ENCODE measurements at places on chromosomes 7 and 10. TPM values are rescaled to one million over a fixed set of nuclear protein-coding genes. Genes with fewer than 3 reads are reported as not detected.

DNA sequence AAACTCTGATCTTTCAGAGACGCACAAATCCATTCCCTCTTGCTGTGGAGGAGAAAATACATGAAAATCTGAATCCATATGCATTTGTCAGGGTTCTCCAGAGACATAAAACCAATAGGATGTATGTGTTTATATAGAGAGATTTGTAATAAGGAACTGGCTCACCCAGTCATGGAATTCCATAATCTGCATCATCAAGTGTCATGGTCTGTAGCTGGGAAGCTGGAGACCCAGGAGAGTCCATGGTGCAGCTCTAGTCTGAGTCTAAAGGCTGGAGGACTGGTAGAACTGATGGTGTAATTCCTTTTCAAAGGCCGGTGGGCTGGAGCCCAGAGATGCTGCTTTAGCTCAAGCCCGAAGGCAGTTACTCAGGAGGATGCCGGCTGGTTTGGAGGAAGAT lies 134.0 kb downstream of the TCF7L2 start:
- H3K27me3 ChIP-seq: no peaks in the 10 kb centered on the region
- no peak for DNase-seq
- H3K4me1 ChIP-seq: no peaks in the 10 kb centered on the region

- H3K27me3 ChIP-seq: no peaks in the 10 kb centered on the region
- no peak overlapping the region for H3K4me3 ChIP-seq
- no peaks in the 10 kb centered on the region for H3K4me1 ChIP-seq
- no peak for DNase-seq
- H3K36me3 ChIP-seq: no peaks in the 10 kb centered on the region
These were observed 158.5 kb upstream of the YAE1 start for GRCh38 chr7:39407723-39408122.

- no peaks in the 10 kb centered on the region for H3K4me1 ChIP-seq
- DNase-seq: peak; percentile 62
- H3K27me3 ChIP-seq: no peaks in the 10 kb centered on the region
- no peak overlapping the region for H3K4me3 ChIP-seq
- H3K36me3 ChIP-seq: no peaks in the 10 kb centered on the region
These were observed 4.3 kb upstream of the YKT6 start for GRCh38 chr7:44196450-44196872.

DNA sequence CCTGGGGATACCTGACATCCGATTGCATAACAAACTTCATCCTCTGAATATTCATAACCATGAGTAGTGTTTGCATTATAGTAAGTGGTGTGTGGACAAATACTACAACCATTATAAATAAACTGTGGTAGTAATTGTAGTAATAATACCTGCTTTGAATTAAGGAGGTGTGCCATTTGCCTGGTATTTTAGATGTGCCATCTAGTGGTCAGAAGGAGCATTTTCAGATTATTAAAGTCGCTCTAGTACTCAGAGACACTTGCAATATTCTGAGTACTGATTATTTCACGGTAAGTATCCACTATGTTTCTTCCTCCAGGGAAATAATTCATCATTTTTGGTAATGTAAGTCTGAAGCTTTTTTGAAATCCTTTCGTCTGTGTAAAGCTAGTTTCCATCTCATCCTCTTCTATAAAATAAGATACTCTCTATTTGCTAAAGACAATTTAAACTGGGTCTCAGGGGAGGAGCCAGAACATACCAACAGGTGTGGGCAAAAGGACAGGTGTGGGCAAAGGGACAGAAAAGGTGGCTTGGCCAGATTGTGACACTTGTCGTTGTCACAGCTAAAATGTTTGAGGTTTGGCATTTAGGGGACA lies 115.3 kb upstream of the WDR11 start:
- no peak overlapping the region for H3K4me3 ChIP-seq
- peaks cover 4% of the 10 kb centered on the region for H3K4me1 ChIP-seq
- no peaks in the 10 kb centered on the region for H3K36me3 ChIP-seq
- H3K27me3 ChIP-seq: no peaks in the 10 kb centered on the region
- H3K27ac ChIP-seq: no peak overlapping the region

DNA sequence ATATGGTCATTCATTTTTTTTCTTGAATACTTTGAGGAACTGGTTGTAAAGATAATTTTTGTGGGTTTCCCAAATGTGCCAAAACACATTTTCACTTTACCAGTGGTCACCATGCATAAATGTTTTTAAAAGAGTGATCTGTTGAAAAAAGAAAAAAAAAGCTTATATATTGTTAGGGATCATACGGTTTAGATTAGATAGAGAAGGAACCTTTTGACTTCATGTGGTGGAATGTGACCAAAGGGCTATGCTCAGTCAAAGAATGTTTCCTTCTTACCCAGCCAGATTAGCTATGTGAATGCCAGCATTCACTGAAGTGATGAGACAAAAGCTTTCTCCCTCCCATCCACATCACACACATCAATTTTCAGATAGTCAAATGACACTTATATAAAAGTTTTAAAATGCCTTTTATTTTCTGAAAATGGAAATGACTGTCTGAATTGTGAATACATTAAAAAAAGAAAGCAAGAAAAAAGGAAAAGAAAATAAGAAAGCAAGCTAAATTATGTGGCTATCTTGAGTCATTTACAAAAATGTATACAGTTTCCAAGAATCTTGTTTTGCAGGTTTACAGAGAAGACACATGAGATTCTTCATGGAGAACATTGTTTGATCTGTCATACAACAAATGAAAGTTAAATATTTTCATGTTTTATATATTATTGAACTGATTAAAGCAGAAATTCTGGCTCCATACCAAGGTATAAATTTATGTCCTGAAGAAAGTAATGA lies 8.6 kb upstream of the CPED1 start:
- H3K27me3 ChIP-seq: no peaks in the 10 kb centered on the region
- H3K4me3 ChIP-seq: no peak overlapping the region
- H3K36me3 ChIP-seq: no peaks in the 10 kb centered on the region
- DNase-seq: no peak
- no peak overlapping the region for H3K27ac ChIP-seq
- H3K4me1 ChIP-seq: no peaks in the 10 kb centered on the region

- H3K4me1 ChIP-seq: no peaks in the 10 kb centered on the region
- H3K4me3 ChIP-seq: no peak overlapping the region
- no peaks in the 10 kb centered on the region for H3K27me3 ChIP-seq
- no peak for DNase-seq
- no peak overlapping the region for H3K27ac ChIP-seq
- H3K36me3 ChIP-seq: no peaks in the 10 kb centered on the region
These were observed 16.7 kb downstream of the CRPPA start for GRCh38 chr7:16404636-16405035.

- H3K27ac ChIP-seq: no peak overlapping the region
- H3K27me3 ChIP-seq: no peaks in the 10 kb centered on the region
- no peaks in the 10 kb centered on the region for H3K4me1 ChIP-seq
- no peaks in the 10 kb centered on the region for H3K36me3 ChIP-seq
- H3K4me3 ChIP-seq: no peak overlapping the region
These were observed 499.8 kb downstream of the PLXNA4 start for GRCh38 chr7:132076301-132077035.

DNA sequence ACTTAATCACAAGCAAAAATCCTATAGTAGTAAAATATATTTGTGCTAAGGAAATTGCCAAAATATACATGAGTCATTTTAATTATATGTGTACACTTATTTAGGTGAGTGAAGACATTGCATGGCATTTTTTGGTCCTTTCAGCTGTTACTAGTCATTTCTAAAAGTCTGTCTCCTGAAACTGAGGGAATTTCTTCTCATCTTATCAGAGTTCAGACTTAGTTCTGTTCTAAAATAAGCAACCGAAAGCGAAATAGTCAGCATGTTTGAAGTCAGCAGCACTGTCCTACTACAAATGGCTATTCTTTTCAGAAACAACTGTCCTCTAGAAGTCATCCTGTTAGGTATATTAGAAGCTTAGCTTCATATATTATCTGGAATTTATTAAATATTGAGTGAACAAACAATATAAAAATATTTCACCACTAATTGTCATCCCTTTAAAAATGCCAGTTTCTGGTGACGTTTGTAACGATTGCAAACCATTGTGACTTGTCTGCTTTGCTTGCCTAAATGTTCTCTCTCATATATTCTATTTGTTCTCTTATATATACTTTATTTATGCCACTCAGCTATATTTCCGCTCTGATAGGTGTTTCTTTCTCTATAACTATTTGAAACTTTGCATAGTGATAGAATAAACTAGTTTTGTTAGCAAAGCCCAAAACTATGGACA lies 227.4 kb upstream of the KAT6B start:
- no peak overlapping the region for H3K4me3 ChIP-seq
- peaks cover 5% of the 10 kb centered on the region for H3K4me1 ChIP-seq
- DNase-seq: no peak
- no peaks in the 10 kb centered on the region for H3K36me3 ChIP-seq

DNA sequence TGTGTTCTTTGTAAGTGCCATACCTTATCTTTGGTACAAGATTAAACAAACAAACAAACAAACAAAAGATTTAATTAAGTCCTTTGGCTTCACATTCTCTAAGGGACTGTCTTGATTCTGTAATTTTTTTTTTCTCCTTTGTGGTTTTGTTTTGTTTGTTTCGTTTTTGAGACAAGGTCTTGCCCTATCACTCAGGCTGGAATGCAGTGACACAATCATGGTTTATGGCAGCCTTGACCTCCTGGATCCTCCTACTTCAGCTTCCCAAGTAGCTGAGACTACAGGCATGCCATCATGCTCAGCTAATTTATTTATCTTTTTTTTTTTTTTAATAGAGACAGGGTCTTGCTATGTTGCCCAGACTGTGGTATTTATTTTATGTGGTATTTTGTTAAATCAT lies 165.8 kb downstream of the LRRC4 start:
- no peaks in the 10 kb centered on the region for H3K4me1 ChIP-seq
- H3K27ac ChIP-seq: no peak overlapping the region
- no peak overlapping the region for H3K4me3 ChIP-seq

DNA sequence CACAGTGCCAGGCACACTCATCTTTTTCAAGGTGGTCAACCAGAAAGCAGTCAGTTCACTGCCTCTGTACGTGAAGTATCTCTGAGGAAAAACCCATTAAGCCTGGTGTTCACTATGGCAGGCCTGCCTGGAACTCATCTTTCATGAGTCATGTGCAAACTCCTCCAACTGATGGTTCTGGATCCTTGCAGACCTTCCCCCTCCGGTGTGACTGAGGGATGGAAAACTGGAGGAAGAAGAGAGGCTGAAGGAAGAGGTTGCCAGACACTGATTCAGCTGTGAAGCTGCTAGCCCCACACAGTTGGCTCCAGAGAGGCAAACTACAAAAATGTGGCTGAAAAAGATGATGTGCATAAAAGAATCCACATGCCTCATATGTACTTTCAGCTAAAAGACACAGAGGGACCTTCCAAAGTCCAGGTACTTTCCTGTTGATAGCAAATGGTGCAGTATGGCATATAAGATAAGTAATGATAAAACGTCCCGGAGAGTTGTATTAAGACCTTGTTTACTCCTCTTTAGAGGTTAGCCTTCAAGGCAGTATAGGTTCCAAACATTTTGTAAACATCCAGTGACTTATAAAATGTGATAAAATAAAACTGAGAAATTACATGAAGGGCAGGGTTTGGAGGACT lies 2.7 kb downstream of the CYP3A5 start:
- H3K4me3 ChIP-seq: no peak overlapping the region
- no peaks in the 10 kb centered on the region for H3K27me3 ChIP-seq
- no peaks in the 10 kb centered on the region for H3K36me3 ChIP-seq
- H3K27ac ChIP-seq: no peak overlapping the region
- no peak for DNase-seq

- DNase-seq: no peak
- H3K36me3 ChIP-seq: no peaks in the 10 kb centered on the region
- H3K4me1 ChIP-seq: no peaks in the 10 kb centered on the region
These were observed 913 bp downstream of the NPY start for GRCh38 chr7:24284699-24285506.

DNA sequence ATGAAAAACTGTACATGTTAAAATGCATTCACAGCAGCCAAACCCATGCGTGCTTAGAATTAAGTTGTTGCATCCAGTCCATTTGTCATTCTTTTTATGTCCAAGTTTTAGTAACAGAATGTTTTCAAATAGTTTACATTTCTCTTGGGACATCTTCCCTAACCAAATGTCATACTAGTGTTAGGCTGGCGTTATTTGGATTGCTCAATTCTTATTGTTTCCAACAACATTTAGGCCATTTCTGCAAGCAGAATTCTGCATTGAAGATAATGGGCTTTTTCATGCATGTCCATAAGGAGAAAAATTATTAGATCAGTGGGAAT lies 203.0 kb downstream of the HIBADH start:
- DNase-seq: no peak
- H3K36me3 ChIP-seq: no peaks in the 10 kb centered on the region
- H3K27me3 ChIP-seq: no peaks in the 10 kb centered on the region

PRKCQ gene
- total RNA-seq: 2.5 TPM

BAIAP2L1 gene
- total RNA-seq: 16.8 TPM

PCDH15 gene
- 2.8 TPM for total RNA-seq

FGF8 gene
- total RNA-seq: not detected

GIMAP4 gene
- 5.8 TPM for total RNA-seq

CTAGE8 gene
- total RNA-seq: 13.7 TPM

PVRIG gene
- 3.3 TPM for total RNA-seq

Measured in testis (tissue), 5 donors.